ENCODE measurements at places on chromosomes 11 and 22. TPM values are rescaled to one million over a fixed set of nuclear protein-coding genes. Genes with fewer than 3 reads are reported as not detected.

- DNase-seq = no peak
Observed at GRCh38 chr22:38203090-38203810, 1.5 kb downstream of the MAFF start.

DNA sequence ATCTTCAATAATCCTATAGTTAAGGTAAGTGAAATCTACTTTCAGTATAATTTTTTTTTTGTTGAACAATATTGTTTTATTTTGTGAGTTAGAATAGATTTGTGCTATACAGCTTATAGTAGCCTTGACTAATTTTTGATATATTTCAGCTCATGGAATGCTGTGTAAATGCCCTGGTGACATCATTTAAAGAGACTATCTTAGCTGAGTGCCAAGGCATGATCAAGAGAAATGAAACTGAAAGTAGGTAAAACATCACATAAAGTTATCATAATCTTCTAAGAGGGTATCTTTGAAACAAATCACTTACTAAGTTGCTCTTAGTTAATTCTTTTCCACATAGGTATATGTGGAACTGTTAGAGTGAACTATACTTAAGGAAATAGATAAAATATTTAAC lies 51.4 kb upstream of the ACAT1 start:
- no peak for DNase-seq

GRCh38 chr11:1922481-1923081 lies 3.1 kb downstream of the TNNT3 start:
- DNase-seq = no peak

DNA sequence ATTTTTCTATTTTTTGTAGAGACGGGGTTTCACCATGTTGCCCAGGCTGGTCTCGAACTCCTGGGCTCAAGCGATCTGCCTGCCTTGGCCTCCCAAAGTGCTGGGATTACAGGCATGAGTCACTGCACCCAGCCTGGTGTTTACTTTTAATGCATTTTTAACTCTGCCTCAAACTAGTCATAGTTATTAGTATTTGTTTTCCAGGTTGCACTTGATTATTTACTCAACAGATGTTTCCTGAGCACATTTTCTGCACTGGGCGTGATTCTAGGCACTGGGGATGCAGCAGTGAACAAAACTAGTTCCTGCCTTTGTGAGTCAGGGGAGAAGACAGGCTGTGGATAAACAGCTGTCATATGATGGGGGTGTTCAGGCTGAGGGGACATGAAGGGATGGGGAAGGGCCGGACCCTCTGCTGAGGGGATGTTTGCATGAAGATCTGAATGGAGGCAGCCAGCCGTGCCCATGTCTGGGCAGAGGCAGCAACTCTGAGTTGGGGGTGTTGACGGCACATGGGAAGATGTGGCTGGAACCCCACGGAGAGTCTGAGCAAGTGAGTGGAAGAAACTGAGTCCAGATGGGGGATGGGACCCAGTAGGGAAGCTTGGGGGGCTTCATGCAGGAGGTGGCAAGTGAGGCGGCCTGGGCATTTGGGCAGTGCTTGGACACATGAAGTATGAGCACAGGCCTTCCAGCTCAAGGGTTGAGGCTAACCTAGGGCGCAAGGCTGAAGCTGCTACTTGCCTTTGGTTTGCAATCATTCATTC lies 34.4 kb downstream of the MPPED1 start:
- no peak for DNase-seq

DNA sequence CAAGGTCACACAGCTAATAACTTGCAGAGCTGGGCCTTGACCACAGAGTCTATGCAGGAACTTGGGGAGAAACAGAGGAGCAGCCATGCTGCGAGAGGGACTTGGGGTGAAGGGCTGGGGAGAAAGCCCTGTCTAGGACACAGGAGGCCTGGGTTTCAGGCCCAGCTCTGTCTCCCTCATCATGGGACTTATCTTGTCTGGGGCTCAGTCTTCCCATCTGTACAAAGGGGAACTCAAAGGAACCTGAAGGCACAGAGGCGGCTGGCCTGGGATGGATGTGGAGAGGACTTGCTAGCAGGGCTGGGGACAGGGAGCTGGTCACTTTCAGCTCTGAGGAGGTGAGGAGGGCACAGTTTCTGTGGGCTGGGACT lies 36.9 kb upstream of the TPBGL start:
- no peak for DNase-seq

DNA sequence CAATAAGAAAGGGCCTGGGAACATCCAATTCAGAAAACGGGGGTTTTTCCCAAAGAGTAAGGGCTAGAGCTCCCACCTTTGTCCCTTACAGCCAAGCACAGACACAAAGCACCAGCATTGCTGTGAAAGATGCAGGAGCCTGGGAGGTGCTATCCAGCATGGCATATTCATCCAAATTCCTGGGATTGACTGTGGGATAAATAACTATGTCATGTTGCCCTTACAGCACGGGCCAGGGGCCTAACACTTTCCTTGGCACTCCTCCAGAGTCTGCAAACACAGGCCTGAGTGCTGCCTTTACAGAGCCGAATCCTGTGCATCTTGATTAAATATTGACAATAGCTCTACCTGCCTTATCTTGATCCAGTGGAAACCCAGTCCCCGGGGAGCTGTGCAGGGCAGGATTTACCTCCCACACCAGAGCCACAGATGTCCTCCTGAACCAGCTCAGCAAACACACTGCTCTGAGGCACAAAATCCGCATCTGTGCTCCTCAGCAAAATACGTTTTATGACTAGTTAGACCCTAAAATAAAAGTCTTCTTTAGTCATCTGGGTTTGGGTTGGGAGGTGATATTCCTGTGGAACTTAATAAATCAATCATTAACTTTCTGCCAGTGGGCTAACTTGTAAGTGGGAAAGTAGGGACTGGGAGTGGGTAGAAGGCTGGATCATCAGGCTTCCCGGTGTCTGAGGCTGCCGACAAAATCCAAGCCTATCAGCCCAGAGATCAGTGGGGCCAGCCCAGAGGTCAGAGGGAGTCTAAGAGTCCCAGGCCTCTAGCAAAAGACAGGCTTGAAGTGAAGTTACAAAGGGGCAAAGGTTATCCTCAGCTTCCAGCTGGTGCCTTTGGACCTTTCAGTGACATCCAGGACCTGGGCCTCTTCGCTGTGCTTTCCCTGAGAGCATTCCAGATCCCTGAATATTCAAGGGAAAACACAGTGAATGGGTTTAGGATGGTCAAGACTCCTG lies 36.5 kb downstream of the POU2AF3 start:
- DNase-seq = no peak

DNA sequence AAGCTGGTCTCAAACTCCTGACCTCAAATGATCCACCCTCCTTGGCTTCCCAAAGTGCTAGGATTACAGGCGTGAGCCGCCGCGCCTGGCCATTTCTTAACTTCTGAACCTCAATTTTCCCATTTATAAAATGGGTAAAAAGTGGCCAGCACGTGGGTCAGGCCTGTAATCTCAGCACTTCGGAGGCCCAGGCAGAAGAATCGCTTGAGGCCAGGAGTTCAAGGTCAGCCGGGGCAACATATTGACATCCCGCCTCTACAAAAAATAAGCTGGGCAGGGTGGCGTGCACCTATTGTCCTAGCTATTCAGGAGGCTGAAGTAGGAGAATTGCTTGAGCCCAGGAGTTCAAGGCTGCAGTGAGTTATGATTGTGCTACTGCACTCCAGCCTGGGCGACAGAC lies 6.5 kb upstream of the DDX6 start:
- no peak for DNase-seq

- DNase-seq = no peak
Observed at GRCh38 chr11:110465231-110465630, 35.5 kb downstream of the FDX1 start.

DNA sequence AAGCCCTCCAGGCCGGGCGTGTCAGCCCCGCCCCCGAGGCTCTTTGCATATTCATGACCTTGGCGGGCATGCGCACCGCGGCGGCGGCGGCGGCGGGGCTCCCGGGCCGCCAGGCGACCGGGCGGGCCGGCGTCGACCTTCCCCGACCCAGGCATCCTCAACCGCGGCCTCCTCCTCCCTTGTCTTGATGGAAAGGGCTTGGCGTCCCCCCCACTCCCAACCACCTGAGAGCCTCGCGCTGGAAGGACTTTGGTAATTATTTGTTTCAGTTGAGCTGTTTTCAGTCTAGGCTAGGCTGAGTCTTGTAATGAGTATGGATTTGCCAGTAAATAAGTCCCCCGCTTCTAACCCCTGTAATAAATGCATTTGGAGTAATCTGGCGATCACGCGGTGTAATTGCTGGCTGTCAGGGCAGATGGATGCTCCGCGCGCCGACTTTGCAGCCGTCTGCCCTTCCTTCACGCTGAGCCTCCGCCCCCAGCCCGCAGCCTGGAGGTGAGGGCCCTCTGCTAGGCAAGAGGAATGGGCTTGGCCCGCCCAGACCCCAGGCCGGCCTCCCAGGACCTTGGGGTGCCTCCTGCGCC lies 25.2 kb downstream of the FLRT1 start:
- DNase-seq = no peak

GRCh38 chr11:19027829-19028595 lies 32.5 kb downstream of the MRGPRX2 start:
- no peak for DNase-seq

DNA sequence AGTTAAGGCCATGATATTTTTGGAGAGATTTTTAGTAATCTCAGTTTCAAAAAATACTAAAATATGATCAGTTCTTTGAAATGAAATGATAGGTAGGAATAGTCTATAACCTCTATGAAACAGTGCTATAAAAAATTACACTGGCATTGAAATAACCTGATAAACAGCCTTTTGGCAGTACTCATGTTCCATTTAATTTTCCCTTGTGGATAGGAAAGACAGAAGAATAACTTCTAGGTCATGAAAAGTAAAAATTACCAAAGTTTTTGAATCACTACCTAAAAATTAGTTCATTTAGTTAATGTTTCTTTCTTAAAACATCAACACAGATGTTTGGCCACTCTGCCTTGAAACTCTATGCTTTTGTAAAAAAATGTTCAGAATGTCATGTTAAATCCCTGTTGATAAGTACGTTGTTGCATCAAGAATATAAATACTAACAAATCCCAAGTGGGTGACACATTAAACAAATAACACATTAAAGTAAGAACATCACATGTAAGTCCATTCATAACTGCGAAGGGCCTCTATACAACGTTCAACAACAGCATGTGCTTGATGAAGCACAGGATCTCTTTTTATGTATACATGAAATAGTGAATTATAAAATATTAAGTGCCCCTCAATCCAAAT lies 290.2 kb downstream of the SWAP70 start:
- no peak for DNase-seq

DNA sequence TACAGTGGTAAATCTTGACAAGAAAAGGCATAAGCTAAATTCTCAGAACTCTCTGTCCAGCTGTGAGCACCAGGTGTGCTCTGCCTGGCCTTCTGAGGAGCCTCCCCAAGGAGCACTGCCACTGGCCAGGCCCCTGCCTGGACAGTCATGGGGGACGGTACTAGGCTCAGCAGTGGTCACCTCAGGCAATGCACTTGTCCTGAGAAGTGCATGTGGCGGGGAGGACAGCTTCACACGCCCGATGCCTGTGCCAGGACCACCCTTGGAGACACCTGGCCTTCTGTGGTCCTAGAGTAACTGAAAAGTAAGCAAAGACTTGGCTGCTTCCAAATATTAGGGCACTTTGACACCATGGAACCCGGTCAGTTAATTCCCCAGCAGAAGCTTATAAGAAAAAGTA lies 28.6 kb upstream of the SCGB1A1 start:
- DNase-seq = no peak

DNA sequence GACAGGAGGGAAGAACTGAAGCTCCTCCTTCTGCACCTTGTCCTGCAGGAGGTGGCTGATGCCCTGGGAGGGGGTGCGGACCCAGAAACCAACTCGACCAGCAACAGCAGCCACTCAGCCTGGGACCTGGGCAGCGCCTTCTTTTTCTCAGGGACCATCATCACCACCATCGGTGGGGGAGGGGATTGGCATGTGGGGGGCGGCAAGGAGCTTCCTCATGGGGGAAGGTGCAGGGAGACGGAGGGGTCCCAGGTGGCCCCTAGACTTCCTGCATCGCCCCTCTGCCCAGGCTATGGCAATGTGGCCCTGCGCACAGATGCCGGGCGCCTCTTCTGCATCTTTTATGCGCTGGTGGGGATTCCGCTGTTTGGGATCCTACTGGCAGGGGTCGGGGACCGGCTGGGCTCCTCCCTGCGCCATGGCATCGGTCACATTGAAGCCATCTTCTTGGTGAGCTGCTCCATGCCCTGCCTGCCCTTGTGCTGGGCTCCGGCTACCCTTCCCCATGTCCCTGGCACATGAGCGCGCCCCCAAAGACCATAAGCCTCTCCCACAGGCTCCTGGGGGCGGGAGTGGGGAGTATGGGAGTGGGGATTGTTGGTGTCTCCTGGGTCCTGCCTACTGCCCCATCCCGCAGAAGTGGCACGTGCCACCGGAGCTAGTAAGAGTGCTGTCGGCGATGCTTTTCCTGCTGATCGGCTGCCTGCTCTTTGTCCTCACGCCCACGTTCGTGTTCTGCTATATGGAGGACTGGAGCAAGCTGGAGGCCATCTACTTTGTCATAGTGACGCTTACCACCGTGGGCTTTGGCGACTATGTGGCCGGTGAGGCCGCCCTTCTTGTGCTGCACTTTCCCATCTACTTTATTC lies 3.1 kb upstream of the CATSPERZ start:
- no peak for DNase-seq

The PKDREJ gene
- total RNA-seq = 0.05 TPM

The TMEM109 gene
- total RNA-seq = 144 TPM

The LRFN4 gene
- 45.0 TPM for total RNA-seq

The FAM227A gene
- 3.5 TPM for total RNA-seq

The DBX1 gene
- not detected for total RNA-seq

The RBMXL2 gene
- total RNA-seq = not detected
